Stimulated activated CD8-positive, alpha-beta memory T cell treated with anti-CD3 and anti-CD28 coated beads, Interleukin-4, amount 100 ng/mL, for 24 hours (primary cell): ENCODE measurements at places on chromosomes 12 and 14.

DNA sequence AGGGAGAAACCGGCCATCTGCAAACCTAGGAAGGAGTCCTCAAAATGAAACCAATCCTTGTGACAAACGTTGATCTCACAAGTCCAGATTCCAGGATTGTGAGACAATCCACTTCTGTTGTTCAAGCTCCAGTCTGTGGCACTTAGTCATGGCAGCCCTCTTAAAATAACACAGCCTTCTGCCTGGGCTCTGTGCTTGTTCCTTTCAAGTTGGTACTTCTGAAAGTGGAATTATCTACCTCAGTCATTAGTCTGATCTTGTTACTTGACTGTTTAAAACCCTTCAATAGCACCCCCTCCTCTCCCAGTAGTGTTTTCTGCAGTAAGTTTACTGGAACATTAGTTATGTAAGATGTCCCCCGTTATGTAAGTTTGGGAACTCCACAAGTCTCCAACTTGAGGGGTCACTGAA is 111.0 kb upstream of the HIF1A start:
- DNase-seq, result no peak

- DNase-seq, result no peak
These were observed 719 bp downstream of the KRT80 start for GRCh38 chr12:52190860-52191729.

DNA sequence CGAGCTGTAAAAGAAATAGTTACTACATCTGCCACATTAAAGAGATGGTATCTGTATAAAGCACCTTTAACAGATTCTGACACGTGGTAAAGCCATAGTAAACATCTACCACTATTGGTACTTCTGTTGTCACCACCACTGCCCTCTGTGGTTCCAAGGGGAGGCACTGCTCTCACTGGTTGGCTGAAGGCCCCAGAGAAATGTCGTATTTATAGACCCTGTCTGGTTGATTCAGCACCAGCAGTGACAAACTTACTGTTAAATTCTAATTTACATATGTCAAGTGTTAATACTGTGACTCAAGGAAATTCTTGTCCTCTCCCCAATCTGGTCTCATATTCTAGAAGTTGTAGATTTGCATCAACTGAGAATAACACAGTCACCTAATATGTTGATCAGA is 281.1 kb downstream of the ERC1 start:
- no peak for DNase-seq

GRCh38 chr12:131353826-131354225 is 357.1 kb upstream of the SFSWAP start:
- DNase-seq, result no peak

GRCh38 chr12:57459750-57460467 is at the start of gene GLI1:
TSS of gene GLI1 (plus strand) at chr12:57459785. CDS start at chr12:57463692, 3,907 bp downstream.
- no peak for DNase-seq

- DNase-seq, result no peak
These were observed 5.7 kb downstream of the MIPOL1 start for GRCh38 chr14:37203423-37203822.

- DNase-seq, result no peak
These were observed 291.9 kb upstream of the RTL1 start for GRCh38 chr14:101195309-101195901.

DNA sequence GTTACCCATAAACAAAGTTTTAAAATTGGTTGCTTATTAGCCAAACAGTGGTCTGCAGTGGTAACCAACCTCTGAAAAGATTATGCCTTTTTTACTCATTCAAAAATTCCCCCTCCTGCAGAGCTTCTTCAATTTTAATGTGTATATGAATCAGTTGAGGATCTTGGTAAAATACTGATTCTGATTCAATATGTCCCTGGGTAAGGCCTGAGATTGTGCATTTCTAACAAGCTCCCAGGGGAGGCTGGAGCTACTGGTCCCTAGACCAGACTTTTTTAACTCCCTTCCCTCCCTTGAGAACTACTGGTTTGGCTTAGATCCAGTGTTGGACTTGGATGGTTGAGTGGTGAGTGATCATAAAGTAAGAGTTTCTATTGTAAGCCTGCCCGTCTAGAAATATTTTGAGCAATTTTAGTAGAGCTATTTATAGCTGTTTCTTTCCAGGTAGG is 90.2 kb downstream of the FUT8 start:
- no peak for DNase-seq

- DNase-seq, result no peak
These were observed 30.6 kb downstream of the ABCC9 start for GRCh38 chr12:21910657-21911056.

- no peak for DNase-seq
These were observed 103.2 kb upstream of the DYRK2 start for GRCh38 chr12:67545298-67545697.

DNA sequence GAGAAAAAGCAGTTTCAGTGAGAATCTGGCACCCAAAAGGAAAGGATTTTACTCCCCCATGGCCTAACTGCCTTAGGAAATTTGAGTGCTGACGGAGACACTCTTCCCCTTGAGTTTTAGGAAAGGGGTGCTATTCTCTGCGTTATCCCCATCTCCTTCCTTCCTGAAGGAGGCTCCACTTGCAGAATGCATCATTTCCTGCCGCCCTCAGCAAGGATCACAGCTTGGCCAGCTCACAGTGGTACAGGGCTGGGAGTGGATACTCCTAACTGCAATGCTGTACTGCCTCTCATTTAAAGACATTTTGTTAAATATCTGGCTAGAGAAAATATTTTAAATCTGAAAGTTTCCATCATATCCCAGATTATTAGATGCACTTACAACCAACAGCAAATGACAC is 33.0 kb downstream of the RDH12 start:
- DNase-seq, result no peak

DNA sequence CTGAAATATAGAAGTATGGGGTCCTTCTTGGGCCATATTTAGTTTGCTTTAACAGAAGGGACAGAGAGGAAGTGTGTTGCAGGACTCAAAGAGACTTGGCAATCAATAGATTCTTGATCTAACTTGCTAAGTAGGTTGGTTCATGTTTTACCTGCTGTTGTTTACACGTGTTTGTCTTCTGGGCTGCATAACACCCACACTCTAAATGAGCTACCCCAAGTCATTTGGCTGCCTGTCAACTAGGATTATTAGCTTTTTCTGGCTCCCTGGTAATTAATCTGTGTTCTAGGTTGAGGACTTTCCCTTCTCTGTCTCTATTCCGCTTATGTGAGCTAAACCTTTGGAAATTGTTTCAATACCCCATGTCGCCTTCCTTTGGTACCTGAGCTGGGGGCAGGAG is 10.1 kb upstream of the TBPL2 start:
- no peak for DNase-seq

GRCh38 chr12:121261398-121261797 is 35.1 kb downstream of the CAMKK2 start:
- DNase-seq, result no peak

- DNase-seq, result no peak
These were observed 187.2 kb downstream of the TMTC2 start for GRCh38 chr12:82873951-82874350.

DNA sequence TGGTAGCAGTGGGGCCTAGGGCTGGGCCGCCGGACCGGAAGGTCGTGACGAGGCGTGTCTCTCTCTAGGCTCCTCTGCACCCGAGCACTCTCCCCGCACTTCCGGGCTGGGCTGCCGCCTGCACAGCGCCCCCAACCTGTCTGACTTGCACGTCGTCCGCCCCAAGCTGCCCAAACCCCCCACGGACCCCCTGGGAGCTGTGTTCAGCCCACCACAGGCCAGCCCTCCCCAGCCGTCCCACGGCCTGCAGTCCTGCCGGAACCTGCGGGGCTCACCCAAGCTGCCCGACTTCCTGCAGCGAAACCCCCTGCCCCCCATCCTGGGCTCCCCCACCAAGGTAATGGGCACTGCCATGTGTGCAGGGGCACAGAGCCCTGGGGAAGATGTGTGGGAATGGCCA is 13.3 kb upstream of the PUS1 start:
- no peak for DNase-seq

DNA sequence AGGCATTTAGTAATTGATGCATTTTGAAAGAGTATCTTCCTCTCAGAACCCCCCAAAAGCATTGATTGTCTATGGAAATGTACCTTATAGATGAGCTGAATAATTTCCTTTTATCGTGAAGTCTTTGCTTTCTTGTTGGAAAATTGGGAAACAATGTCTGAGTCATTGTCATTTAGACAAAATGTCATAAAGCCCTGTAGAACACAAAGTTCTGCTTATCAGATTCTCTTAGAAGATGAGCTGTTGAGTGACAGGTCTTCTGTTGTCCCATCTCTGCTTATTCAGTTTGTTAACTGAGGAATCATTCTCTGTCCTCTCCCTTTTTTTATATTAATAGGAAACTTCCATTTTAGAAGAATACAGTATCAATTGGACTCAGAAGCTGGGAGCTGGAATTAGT is 22.9 kb downstream of the MAPKAPK5 start:
- DNase-seq, result no peak

- DNase-seq, result no peak
These were observed 45.9 kb upstream of the MSRB3 start for GRCh38 chr12:65232476-65233077.

- no peak for DNase-seq
These were observed 4.2 kb downstream of the SH2B3 start for GRCh38 chr12:111409780-111410430.

- DNase-seq, result no peak
These were observed 10.7 kb downstream of the MED13L start for GRCh38 chr12:116266631-116267349.

DNA sequence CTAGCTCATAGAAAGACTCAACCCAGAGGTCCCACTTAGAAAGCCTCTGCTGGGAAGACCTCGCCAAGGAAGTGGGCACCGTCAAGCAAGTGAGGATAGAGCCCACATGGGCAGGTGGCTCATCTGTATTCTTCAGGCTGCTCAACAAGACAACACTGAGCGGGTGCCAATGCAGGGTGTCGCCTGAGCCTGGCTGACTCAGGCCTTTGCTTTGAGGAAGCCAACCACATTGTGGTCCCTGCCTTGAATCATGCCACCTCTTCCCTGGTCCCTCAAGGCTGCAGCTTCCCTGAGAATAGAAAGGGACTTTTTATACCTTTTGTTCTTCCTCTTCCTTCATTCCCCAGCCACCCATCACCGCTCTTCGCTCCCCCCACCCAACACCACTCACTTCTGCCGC is 2.1 kb upstream of the RNASE13 start:
- DNase-seq, result no peak

- no peak for DNase-seq
These were observed 60.2 kb downstream of the LGR5 start for GRCh38 chr12:71499834-71500233.

GRCh38 chr12:27076928-27077327 is 5.5 kb downstream of the C12orf71 start:
- DNase-seq, result no peak

DNA sequence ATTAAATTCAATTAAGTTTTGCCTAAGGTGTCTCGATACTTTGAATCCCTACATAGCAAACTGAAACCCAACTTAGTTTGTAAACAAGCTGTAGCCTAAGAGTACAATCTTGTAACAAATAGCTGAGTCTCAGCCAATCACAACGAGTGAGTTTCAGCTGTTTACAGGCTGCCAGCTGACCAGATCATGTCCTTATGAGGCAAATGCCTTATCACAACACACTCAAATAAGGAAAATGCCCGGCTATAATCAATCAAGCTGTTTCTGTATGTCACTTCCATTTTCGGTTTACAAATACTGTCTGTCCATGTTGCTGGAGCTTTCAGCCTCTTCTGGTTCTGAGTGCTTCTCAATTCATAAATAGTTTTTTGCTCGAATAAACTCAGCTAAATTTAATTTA is 943.8 kb downstream of the SLC16A7 start:
- no peak for DNase-seq

DNA sequence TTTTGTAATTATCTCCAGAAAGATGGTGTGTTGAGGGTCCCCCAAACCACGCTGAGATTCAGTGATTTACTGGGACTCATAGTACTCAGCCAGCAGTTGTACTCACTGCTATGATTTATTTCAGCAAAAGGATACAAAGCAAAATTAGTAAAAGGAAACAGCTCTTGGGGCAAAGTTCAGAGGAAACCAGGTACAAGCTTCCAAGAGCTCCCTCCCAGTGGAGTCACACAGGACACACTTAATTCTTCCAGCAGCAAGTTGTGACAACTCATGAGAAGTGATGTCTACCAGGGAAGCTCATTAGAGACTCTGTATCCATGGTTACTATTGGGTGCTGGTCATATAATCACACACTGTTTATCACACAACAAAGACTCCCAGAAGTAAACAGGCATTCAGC is 38.7 kb downstream of the TTC8 start:
- DNase-seq, result no peak

DNA sequence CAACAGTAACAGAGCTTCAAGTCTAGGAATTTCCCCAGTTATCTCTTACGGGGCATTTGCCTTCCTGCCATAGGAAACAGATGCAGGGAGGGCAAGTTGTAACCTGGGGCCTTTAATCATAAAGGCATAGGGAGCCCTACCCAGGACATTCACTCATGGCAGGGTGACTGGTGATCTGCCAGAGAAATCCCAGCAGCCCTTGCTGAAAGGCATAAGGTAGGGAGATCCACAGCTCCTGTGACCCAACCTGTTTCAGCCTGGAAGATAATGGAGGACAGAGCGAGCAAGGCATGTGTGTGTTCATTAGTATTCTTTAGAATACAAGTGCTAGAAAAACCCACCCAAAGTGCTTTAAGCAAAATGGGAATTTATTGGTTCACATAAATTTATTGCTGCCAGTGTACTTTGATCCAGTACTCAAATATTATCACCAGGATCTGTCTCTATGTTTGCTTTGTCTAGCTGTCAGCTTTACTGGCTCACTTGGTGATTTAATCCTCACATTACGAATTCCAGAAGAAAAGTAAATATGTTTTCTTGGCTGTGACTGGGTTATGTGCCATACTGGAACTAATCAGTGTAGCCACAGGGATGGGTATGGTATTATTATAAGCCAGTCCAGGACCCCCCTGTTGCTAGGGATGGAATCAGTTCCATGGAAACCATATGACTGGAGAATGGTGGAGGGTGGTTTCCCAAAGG is 21.1 kb upstream of the AKAP6 start:
- no peak for DNase-seq

DNA sequence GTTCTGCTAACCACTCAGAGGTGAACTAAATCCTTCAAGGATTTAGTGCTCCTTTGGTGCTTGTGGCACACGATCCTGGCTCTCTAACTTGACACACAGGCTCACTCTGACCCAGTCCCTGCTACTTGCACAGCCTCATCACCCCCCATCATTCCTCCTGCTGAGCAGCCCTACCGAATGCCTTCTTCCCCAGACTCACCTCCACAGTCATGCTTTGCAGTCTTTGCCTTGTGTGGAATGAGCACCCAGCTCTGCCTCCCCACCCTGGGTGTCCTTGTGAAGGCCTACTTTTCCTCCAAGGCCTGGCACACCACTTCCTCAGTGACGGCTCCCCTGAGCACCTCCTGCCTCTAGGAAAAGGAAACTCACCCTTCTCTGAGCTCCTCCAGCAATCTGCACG is 7.9 kb upstream of the TINF2 start:
- DNase-seq, result no peak
